ENCODE measurements at places on chromosomes 7 and 10.

DNA sequence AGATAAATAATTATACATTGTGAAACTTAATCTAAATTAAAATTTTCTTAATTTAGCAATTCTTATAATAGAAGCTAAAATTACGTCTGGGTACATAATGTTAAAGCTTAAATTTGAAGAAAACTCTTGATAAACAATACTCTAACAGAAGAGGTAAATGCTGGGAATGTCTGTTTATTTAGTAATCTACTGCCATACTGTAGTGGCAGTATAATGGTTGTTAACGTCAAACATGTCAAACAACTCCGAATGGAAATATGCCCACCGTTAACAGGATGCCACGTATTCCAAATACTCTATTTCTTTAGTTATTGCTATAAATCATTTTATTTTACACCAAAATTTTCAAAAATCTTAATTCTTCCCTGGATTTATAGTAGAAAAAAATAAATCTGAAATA is 40.0 kb upstream of the PTPN12 start:
- H3K36me3 ChIP-seq = peaks cover 4% of the 10 kb centered on the region
- H3K4me1 ChIP-seq = no peaks in the 10 kb centered on the region
- no peak overlapping the region for H3K27ac ChIP-seq
- no peak for DNase-seq

DNA sequence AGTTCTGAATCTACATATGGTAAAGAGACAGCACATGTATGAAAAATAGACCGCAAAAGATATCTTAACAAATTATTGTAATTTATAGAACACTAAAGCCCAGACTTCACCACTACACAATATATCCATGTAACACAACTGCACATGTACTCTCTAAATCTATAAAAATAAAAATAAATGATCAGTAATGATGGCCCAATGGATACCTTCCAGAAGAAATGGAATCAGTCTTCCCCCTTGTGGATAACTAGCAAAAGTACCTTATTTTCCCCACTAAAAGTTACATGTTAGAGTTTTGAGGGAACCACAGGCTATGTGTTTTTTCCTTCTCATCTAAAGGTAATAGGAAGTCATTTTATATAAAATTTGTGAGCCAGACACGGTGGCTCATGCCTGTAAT is 25.7 kb downstream of the C7orf25 start:
- H3K27me3 ChIP-seq = no peaks in the 10 kb centered on the region
- no peak overlapping the region for H3K4me3 ChIP-seq
- DNase-seq = no peak
- H3K36me3 ChIP-seq = peaks cover 1% of the 10 kb centered on the region
- H3K27ac ChIP-seq = no peak overlapping the region

DNA sequence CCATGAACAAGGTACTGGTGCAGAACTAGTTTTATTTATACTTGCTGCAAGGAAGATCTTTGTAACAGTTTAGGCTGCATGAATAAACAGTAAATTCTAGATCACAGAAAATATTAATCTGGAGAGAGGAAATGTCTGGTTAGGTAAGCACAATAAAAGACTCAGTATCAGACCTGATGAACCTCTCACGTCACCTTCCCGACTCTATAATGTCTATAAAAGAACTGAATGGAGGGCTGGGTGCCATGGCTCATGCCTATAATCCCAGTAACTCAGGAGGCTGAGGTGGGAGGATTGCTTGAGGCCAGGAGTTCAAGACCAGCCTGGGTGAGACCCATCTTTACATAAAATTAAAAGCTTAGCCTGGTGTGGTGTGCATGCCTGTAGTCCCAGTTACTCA is 65.9 kb downstream of the FAM171A1 start:
- no peak for DNase-seq
- H3K4me3 ChIP-seq = no peak overlapping the region

DNA sequence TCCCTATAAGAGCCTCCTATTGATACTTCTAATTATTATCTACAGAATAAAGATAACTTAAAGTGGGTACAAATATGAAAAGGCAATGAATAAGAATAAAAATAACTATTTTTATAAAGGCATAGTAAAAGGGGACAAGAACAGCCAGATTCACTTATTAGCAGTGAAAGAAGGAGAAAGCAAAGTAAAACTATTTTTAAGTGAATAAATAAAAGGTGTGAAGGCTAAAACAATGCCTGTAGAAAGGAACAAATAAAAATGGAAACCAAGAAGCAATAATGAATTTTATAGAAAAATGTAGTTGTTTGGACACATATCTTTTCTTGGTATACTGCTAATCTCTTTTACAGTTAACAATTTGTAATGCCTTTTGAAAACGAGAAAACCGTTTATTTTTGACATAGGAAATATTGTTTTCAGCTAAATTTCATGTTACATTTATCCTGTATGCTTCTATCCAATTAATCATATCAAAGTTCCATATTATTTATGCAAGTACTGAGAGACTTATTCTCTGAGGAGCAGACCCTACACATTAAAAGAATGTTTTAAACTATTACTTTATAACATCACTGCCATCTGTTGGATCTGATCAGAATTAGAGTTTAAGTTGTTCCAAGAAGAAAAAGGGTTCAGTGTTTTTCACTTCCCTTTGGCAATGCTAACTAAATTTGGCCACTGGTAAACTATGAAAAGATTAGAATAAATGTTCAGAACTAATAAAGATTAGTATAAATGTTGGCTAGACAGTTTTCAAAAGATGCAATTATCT is 59.1 kb downstream of the ARMC3 start:
- no peaks in the 10 kb centered on the region for H3K36me3 ChIP-seq
- H3K4me1 ChIP-seq = peaks cover 8% of the 10 kb centered on the region
- H3K27me3 ChIP-seq = peaks cover 7% of the 10 kb centered on the region
- H3K4me3 ChIP-seq = no peak overlapping the region
- H3K27ac ChIP-seq = no peak overlapping the region
- DNase-seq = no peak
